Endothelial cell (in vitro differentiated cells): ENCODE measurements at places on chromosomes 5 and 9. TPM values are rescaled to one million over a fixed set of nuclear protein-coding genes. Genes with fewer than 3 reads are reported as not detected.

Gene PPP2R2B
- total RNA-seq: 0.59 TPM

Gene ANKH
- total RNA-seq: 61.8 TPM

DNA sequence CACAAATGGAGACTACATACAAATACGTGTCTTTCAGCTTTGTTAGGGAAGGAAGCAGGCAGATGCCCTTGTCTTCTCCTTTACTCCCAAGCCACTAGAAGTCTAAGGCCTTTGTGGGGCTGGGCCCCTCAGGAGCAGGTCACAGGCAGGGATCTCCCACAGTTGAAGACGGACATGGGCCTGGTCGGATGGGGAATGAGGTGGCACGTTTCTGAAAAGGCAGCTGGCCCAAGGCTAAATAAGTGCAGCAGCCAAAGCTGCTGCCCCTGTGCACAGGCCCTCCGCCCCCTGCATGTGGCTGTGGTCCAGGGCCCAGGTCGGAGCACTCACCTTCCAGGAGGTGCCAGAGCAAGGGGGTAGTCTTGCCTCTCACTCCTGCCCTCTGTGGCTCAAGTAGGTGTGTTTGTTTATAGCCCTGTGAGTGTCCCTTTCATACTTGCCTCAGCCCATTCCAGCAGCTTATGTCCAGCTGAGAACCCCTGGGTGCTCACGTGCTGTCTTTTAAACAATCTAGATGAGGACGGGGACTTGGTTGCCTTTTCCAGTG is 1.8 kb downstream of the SQSTM1 start:
- no peak for DNase-seq

DNA sequence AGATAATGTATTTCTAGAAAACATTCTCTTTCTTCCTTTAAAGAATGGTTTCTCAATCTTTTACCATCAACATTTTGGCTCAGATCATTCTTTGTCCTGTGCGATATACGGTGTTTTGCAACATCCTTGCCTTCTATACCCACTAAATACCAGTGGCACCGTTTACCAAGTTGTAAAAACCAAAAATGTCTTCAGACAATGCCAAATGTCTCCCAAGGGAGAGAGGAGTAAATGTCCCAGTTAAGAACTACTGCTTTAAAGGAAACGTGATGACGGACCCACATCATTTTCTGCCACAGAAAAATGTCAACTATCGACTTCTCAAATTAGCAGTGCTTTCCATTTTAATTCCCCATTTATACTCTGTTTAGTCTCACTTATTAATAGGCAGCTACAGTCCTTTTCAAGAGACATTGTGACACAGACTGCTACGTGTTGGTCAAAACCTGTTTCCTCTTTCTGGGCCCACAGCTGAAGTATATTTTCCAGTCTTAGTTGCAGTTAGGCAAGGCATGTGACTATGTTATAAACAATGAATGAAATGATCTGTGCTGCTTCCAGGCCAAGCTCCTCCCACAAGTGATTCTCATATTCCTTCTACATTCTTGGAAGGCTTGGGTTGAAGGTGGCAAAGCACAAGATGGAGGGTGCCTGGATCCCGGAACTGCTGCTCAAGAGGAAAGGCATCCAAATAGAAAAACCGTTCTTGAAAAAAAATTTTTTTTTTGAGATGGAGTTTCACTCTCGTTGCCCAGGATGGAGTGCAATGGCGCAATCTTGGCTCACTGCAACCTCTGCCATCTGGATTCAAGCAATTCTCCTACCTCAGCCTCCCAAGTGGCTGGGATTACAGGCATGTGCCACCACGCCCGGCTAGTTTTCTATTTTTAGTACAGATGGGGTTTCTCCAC is 8.8 kb downstream of the PRXL2C start:
- no peak for DNase-seq

DNA sequence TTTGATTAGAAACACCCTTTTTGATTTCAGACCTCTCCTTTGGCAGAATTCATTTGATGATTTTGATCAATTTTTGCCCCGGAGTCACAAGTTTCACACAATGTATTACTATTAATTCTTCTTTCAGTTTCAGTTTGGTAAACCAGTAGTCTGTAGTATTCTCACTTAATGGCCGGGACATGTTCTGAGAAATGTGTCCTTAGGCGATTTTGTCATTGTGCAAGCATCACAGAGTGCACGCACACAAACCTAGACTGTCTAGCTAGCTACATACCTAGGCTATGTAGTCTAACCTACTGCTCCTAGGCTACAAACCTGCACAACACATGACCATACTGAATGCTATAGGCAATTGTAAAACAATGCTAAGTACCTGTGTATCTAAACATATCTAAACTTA is 662.5 kb downstream of the IRX1 start:
- DNase-seq: no peak

DNA sequence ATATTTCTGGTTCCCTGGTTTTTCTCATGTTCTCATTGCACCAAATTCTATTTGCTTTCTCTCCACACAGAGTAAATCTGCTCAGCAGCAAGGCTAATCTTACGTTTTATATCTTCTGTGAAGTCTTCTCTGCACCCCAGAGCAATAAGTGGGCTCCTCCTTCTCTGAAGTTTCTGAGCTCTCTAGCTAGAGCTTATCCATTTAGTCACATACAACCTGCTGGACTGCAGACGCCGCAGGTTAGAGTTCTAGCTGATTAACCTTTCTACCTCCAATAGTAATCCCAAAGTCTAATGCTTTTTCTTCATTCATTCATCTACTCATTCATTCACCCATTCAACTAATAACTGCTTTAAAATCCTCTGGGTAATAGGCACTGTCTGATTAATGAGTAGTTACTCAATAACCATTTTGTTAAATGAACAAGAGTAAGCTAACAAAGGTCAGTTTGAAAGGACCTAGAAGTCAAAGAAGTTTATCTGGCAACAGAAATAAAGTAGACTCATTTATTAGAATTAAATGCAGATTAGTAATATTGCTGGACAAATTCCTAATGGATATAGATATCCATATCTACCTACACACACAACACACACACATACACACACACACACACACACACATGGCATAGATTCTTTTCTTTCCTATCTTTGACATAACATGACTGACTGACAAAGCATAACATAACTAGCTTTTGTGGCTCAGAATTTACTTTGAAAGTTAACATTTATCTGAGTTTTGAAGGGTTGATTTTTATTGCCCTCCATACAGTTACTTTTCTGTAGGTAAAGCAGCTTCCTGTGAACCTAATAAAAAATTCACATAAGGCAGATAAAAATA is 984.6 kb upstream of the SEMA6A start:
- no peak for DNase-seq

GRCh38 chr5:174166231-174167079 is 120.9 kb downstream of the NSG2 start:
- no peak for DNase-seq

DNA sequence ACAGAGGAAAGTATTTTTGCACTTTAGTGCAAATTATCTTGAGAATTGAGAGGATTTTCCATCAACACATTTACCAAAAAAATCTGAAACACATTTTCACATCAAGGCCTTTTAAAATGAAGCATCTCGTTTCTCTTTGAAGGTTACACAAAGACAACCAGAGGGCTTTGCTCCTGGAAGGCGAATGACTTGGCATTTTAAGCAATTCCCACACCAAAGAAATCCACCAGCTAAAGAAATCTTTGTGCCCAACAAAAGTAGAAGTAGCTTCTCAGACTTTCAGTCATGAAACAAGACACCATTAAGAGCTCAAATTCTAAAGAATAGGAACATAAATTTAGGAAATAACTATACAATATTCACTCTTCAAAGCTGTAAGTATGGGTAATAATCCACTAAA is 59.9 kb downstream of the HABP4 start:
- DNase-seq: no peak

GRCh38 chr5:111735583-111736270 is 21.3 kb downstream of the NREP start:
- DNase-seq: no peak
